ENCODE measurements at places on chromosomes 2 and 18.

DNA sequence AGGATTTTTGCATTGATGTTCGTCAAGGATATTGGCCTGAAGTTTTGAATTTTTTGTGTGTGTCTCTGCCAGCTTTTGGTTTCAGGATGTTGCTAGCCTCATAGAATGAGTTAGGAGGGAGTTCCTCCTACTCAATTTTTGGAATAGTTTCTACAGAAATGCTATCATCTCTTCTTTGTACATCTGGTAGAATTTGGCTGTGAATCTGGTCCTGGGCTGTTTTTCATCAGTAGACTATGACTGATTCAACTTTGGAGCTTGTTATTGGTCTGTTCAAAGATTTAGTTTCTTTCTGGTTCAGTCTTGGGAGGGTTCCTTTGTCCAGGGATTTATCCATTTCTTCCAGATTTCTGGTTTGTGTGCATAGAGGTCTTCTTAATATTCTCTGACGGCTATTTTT, 166.7 kb downstream of the ST6GAL2 start:
- no peak for DNase-seq

GRCh38 chr2:126788652-126789051, 110.0 kb upstream of the TEX51 start:
- no peak for DNase-seq

GRCh38 chr2:135257383-135258090, 205.4 kb downstream of the RAB3GAP1 start:
- DNase-seq, result no peak

GRCh38 chr2:12980817-12981216, 264.1 kb downstream of the TRIB2 start:
- no peak for DNase-seq

DNA sequence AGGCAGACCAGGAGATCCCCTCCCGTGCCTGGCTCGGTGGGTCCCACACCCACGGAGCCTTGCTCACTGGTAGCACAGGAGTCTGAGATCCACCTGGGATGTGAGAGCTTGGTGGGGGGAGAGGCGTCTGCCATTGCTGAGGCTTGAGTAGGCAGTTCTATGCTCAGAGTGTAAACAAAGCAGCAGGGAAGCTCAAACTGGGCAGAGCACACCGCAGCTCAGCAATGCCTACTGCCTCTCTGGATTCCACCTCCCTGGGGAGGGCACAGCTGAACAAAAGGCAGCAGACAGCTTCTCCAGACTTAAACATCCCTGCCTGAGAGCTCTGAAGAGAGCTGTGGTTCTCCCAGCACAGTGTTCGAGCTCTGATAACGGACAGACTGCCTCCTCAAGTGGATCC, 85.1 kb downstream of the UGP2 start:
- no peak for DNase-seq

DNA sequence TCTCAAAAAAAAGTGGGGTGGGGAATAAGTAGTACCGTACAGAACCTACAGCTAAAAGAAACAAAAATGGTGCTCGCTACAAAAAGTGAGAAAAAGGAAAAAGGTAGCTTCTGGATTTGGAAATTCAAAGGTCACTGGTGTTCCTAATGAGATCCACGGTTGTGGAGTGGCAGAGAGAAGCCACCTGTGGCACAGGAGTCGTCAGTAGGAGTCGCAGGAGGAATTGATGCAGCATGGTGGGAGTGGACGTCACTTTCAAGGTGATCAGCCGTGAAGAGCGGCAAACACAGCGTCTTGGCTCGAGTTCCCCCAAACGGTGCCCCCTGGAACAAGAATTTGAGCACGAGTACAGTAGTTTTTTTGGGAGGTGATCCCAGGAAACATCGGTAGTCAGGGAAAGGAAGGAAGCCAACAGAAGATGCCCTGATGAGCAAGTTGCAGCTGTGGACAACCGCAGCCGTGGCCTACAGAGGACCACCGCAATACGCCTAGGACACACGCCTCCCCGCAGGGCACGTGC, 1.4 kb upstream of the TTL start:
- no peak for DNase-seq

DNA sequence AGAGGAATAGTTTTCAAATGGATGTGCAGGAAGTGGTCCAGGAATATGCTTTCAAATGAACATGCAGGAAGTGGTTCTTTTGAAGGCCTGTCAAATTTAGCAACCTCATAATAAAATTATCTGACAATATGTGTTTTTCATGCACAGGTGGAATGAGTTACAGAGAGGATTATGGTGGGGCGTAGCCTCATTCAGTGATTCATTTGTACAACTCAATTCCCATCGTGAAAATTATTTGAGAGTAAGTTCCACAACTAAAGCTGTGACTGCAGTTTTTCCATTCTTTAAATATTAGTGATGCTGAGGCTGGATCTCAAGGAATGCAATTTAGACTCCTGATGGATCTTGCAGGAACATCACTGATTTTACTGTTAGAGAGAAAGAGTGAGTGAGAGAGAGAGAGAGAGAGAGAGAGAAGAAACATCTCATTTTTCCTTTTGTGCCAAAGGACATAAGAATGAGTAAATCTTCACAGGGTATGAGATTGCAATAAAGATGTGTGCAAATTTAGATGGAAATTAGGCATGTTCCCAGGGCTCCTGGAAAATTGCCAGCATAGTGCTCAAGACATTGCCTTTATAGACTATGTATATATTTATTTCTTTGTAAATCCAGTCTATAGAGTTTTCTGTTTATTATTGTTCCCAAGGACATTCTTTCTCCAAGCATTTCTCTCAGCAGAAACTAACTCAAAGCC, 394.9 kb upstream of the ZEB2 start:
- DNase-seq, result no peak

GRCh38 chr2:96104487-96104861, 11.9 kb downstream of the ADRA2B start:
- no peak for DNase-seq

DNA sequence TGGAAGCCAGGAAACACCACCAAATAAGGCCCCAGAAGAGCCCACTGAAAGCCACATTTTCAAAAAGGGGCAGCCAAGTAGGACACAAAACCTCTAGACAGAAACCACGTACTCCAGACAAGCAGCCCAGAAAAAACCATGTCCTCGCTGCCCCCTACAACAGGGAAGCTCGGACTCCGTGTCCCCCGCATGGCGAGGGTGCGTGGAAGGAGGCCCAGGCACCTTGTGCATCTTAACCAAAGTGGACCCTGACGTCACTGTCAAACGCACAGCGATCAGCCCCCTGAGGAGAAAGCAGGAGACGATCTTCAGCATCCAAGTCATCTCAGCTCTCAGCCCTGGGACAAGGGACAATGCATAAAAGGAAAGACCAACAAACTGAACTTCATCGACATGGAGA, 168.4 kb downstream of the EIPR1 start:
- no peak for DNase-seq

GRCh38 chr2:224405412-224405811, 3.5 kb upstream of the FAM124B start:
- no peak for DNase-seq

- no peak for DNase-seq
Observed at GRCh38 chr2:195646424-195646823, 10.6 kb upstream of the SLC39A10 start.

- peak; percentile 85 for DNase-seq
Observed at GRCh38 chr2:100610381-100610831, 47.6 kb downstream of the PDCL3 start.

DNA sequence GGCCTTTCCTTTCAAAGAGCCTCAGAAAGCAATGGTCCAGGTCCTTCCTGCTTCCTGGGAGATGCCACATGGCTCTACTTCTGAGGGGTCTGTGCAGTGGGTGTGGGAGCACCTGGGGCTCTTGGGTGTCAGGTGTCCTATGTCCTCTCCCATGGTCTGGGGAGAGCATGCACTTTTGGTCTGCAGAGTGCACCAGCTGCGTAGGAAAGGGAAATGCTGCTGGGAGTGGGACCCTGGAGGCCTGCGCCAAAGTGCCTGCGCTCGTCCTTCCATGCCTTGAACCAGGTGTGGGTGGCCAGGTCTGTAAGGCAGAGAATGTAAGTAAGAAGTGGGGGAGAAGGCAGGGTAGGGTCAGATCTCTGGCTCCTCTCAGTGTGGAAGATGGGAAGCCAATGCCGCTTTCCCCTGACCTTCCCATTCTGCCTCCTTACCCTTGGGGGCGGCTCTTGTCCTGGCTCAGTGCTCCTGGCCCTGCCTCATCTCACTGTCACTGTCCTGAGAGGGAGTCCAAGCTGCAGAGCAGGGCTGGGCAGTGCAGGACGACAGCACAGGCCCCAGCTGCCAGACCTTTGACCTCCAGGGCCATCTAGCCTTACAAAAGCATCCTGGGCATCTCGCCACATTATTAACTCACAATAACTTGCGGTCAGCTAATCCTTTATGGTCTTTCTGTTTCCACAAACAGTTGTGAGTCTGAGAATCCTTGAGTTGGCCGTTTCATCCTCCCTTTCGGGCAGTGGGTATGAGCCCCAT, 6.6 kb upstream of the PROM2 start:
- DNase-seq, result peak; percentile 46

DNA sequence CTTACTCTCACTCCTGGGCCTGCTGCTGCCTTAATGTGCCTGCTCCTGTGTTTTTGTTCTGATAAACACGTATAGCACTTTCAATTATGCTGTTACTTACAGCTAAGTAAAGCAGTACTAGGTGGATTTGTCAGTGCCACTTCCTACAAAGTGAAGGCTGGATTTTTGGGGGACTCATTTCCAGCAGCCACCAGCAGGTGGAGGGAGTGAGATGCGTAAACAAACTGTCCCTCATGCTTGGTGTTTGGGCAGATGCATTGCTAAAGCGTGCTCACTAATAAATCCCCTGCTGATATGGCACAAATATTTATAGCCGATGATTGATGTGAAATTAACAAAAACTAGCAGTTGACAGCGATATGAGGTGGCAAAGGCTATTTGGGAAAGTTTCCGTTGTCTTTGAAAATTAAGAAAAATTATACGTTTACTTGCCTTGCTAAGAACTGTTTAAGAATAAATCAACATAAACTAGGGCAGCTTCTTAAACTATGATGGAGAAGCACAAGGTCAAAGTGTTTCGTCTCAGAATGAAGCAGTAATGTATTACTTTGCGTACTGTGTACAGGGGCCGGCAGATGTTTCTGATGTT, 101.7 kb downstream of the AGAP1 start:
- peak; percentile 69 for DNase-seq

- peak; percentile 47 for DNase-seq
Observed at GRCh38 chr2:196431957-196432356, 207.6 kb upstream of the CCDC150 start.

DNA sequence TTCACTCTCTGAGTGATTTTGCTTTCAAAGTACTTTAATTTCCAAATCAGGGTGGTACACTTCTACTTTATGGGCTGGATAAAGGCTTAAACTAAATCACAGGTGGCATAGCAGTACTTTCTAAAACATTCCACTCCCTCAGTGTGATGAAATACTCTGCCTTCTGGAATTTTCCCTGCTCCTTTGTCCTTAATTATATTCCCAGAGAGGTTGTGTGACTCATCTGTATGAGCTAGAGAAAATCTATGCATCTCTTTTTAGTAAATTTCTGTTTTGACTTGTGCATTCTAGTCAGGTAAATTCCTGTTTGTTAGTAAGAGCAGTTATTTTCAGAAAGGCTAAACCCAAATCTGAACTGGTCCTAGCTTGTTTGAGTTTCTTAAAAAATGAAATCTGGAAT, 29.0 kb upstream of the PLA2R1 start:
- no peak for DNase-seq

- no peak for DNase-seq
Observed at GRCh38 chr2:170076189-170076588, 101.8 kb upstream of the MYO3B start.

GRCh38 chr2:15561574-15562344, 625 bp upstream of the NBAS start:
- DNase-seq, result peak; percentile 48

GRCh38 chr2:174570318-174570958, 27.2 kb downstream of the WIPF1 start:
- no peak for DNase-seq

GRCh38 chr2:134718023-134718816, 580 bp downstream of the TMEM163 start:
- peak; percentile 71 for DNase-seq

Data from ecto neural progenitor cell (in vitro differentiated cells).